ENCODE measurements at places on chromosomes 7 and 10.

- peak; percentile 50 for DNase-seq
These were observed 9.8 kb downstream of the DNAJB12 start for GRCh38 chr10:72344932-72345331.

DNA sequence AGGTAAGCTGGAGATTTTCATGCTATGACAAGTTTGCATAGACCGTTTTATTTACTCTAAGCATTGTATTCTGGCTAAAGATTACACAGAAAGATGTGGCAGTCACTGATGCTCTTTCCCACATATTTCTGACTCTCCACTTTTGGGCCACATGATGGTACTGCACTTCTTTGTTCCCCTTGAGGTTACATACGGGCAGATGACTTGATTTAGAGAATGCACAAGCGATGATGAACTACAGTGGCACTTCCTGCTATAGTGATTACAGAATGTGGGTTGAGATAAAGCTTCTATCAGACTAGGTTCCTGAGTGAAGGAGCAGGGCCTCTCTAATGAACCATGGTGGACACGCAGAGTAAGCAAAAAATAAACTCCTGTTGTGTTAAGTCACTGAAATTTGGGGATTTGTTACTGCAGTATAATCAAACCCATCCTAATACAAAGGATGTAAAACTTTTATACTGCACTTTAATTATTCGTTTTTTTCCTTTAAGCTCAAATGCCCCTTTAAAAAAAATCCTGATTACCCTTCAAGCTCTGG is 177.9 kb downstream of the TAX1BP1 start:
- no peak for DNase-seq

DNA sequence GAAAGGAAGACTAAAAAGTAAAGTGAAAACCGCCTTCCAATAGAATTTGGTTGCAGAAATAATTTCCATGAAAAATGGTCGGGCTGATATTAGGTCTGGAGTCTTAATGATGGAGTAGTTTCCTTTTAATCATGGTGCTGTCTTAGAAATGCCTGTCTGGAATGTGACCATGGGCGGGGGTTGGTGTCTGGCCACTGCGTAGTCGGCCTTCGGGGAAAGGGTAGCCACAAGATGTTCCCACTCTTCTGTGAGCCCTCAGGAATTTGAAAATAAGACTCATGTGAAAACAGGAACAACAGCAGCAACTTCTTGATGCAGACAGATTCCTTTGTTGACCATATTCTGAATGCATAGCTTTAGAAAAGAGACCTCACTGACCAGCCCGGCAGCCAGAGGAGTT is 176.8 kb downstream of the KIAA1217 start:
- no peak for DNase-seq

- no peak for DNase-seq
These were observed 30.4 kb upstream of the UCN3 start for GRCh38 chr10:5334196-5334880.

- DNase-seq, result no peak
These were observed 598.0 kb downstream of the PTPRN2 start for GRCh38 chr7:157989589-157989988.

DNA sequence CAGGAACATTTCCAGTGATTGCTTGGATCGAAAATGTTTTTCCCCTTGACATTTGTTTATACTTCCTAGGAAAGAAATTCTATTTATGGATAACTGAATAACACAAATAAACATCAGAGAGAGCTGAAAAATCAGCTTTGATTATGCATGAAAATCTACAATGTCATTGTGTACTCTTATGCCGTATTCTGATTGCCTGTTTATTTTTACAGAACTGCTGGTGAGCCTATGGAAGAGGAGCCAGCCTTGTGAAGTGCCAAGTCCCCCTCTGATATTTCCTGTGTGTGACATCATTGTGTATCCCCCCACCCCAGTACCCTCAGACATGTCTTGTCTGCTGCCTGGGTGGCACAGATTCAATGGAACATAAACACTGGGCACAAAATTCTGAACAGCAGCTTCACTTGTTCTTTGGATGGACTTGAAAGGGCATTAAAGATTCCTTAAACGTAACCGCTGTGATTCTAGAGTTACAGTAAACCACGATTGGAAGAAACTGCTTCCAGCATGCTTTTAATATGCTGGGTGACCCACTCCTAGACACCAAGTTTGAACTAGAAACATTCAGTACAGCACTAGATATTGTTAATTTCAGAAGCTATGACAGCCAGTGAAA is 121.5 kb downstream of the TWIST1 start:
- peak; percentile 15 for DNase-seq

DNA sequence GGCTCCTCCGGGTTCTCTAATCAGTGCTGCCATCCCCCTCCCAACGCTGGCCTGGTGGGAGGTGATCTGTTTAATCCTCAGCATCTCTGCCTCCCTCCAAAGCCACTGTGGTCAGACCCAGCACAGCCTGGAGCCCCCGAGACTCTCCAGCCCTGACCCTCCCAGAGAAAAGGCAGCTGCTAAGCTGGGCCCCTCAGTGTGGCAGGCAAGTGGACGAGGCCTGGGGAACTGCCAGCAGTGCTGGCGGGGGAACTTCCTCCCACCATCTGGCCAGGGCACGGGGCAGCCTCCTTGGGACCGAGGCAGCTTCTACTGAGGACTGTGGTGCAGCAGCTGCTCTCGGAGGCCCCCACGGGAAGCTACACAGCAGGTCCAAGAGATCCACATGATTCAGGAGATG is 51.1 kb downstream of the DPYSL4 start:
- no peak for DNase-seq

All from suppressor macrophage treated with lipopolysaccharide for 1 hour (primary cell).